ENCODE measurements at places on chromosomes 6 and 20. TPM values are rescaled to one million over a fixed set of nuclear protein-coding genes. Genes with fewer than 3 reads are reported as not detected.

DNA sequence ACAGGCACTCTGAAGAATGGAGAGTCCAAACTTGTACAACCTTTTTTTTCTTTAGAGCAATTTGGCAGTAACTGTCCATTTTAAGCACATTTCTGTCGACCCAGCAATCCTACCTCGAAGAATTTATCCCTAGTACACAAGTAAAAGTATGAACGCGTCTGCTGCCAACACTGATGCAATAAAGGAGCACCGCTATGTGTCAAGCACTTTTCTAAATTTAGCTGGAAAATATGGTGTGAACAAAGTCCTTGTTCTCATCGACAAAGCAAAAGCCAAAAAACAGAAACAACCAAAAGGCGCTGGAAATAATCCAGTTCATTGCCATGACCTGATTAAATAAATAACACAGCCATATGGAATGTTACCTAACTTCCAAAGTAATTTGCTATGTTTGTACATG, 1.1 kb downstream of the DPM1 start:
- no peak for DNase-seq

DNA sequence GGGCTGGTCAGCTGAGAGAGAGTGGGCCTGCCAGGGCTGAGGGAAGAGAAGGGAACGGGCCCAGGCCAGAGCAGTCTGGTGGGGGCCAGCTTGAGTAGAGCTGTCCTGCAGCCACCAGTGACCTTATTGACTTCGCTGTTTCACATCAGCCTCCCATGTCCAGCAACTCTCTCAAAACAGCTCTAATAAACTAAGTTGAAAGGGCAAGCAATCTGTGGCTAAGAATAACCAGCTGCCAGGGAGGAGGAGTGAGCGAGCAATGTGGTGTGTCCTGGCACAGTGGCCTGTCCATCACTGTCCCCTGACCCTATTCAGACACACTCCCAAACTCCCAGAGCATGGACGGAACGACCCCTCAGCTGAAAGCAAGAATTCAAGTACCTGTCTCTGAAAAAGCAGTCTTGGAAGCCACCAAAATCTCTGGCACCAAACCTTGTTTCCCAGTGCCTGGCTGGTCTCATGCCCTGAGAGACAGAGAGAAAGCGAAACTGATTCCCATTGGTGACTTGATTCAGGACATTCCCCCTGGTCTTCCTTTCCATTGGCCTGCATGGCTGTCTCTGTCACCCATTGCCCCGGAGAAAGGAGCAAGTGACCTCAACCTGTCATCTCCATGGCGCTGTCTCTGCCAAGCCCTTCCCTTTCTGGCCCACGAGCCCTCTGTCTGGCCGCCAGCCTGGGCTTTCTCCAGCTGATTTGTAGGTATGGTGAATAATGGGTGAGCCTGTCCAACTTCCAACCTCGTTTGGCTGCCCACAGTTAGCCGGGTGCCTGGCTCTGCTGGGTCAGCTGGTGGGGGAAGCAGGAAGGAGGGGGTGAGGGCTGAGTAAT, at the start of gene DDO:
DDO (minus strand) TSS at position 490 of the 831 bp plus-strand sequence. CDS start 2,113 bp downstream, outside the sequence.
- no peak for DNase-seq

GRCh38 chr6:87237804-87238203, 82.4 kb downstream of the ZNF292 start:
- no peak for DNase-seq

DNA sequence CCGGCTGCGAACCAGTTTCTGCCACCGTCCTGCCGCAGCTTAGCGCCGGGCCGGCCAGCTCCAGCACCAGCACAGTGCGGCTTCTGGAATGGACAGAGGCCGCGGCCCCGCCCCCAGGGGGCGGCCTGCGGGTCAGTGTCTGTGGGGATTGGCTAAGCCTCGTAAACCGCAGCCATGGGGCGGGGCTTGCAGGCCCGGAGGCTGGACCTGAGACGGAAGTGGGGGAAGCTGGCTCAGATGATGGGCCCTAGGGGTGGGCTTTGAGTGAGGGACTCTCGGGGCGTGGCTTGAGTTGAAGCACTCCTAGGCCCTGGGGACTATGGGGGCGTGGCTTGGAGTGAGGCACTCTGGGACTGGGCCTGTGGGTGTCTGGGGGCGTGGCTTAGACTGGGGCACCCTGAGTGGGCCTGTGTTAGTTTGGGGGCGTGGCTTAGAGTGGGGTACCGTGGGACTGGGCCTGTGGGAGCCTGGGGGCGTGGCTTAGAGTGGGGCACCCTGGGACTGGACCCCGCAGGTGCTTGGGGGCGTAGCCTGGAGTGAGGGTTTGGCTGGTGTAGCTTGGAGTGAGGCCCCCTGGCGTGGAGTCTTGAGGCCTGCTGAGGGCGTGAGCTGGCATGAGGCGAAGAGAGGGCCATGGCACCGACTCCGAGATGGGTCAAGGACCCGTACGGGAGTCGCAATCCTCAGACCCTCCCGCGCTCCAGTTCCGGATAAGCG, 6.6 kb downstream of the L3MBTL1 start:
- DNase-seq, result peak; percentile 99

GRCh38 chr20:48163505-48163904, 378.2 kb upstream of the SULF2 start:
- no peak for DNase-seq

GRCh38 chr6:24683297-24684296, 16.7 kb downstream of the ACOT13 start:
- DNase-seq, result peak; percentile 54

DNA sequence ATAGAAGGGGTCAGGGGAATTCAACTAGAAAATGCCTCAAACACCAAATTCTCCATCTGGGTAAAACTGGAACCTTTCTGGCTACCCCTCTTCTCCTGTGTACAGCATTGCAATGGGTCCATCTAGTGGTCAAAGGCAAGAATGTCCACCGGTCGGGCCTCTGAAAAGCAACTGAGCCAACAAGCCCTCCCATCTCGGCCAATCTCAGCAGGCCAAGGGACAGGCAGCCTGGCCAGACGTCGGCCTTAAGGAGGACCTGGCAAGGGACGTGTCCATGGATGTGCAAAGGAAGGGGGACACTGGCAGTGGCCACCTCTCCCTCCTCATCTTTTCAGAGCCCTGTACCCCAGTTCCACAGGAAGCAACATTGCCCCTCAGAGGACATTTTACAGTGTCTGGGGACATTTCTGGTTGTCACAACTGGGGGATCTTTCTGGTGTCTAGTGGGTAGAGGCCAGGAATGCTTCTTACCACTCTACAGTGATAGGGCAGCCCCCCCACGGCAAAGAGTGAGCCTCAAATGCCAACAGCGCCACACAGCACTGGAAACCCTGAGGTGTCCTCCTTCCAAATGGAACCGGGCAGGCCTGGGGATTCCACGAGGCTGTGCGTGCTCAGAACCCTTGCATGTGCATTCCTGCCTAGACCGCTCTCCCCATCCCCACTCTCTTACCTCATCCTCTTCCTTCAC, 99.8 kb upstream of the FOXA2 start:
- DNase-seq, result peak; percentile 95

DNA sequence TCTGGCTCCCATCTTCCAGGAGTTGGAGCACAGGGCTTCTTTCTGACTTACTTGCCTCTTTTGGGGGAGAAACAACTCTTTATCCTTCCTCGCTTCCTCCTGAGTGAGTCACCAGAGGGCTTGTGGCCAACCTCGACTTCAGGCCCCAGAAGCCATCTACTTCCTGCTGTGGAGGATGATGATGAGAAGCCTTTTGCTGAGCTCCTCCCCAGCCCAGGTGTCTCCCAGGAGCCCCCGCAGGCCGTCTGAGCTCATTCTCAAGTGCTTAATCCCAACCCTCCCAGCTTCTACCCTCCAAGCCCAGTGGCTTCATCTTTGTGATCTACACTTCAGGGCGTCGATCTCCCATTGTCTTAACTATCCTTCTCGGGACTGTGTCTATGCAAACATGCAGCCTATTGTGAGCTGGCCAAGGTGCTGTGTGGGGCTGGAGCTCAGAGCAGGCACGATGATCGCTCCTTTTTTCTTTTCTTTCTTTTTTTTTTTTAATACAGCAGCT, 27.9 kb downstream of the SDCBP2 start:
- DNase-seq, result peak; percentile 91

DNA sequence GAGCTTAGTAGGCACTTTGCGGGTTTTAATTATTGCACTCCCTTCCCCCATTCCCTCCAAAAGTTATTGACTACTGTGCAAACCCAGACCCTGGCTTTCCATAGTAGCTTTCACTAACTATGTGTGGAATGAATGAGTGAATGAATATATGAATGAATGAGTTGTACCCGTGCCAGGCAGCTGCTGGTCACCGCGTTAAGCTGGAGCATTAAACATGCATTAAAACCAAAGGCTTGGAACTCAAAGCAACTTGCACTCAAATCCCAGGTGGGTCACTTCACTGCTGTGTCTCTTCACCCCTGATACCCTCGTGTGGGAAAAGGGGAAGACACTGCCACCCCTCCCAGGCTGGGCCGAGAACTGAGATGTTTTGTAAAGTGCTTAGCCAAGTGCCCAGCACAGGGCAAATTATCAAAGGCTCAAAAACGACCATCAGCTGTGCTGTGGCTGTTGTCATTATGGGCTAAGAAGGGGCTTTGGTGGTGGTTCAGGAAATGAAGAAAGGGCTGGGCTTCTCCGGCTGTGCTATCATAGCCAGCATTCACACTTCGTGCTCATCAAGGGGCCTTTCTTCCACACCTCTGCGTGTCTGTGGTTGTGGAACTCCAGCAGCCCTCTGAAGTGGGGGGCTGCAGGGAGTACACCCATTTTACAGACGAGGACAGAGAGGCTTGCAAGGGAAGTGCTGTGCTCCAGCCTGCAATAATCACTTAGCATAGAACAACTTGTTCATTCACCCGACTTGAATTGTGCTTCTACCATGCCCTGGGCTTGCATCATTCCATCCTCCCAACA, 60.2 kb upstream of the STX16 start:
- DNase-seq, result no peak

DNA sequence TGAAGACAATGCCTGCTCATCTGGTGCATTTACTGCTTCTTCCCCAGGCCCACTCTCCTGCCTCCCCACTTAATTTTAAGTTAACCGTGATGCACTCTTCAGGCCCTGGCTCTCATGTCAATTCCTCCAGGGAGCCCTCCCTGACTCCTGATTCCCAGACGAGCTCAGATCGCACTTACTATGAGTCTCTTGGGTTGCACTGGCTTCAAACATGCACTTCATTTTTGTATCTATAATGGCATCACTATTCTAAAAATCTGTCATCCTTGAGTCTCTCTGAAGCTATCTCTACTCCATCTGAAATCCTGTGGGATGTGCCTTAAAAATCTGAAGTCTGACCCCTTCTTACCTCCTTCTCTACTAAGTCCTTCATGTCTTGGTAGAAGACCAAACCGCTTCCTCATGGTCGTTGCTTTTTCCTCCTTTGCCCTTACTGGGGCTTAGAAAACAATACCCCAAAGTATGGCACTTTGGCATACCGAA, 24.7 kb downstream of the COX4I2 start:
- no peak for DNase-seq

DNA sequence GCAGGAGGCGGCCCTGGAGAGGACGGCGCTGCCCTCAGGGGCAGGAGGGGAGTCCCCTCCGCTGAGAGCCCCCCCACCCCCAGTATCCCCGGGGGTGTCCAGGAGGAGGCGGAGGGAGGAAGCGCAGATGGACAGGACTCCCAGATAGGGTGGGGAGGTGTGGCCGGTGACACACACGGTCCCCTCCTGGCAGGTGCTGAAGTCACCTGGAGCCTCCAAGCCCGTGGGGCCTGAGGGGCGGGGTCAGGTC, 1.4 kb downstream of the STMN3 start:
- no peak for DNase-seq

- DNase-seq, result no peak
These were observed 31.4 kb downstream of the STK38 start for GRCh38 chr6:36515844-36516243.

- no peak for DNase-seq
These were observed 210.2 kb downstream of the TMEM200A start for GRCh38 chr6:130575971-130576370.

- DNase-seq, result no peak
These were observed 60.3 kb downstream of the RSPO3 start for GRCh38 chr6:127178746-127179145.

GRCh38 chr6:118367314-118367713, 180.8 kb upstream of the PLN start:
- no peak for DNase-seq

DNA sequence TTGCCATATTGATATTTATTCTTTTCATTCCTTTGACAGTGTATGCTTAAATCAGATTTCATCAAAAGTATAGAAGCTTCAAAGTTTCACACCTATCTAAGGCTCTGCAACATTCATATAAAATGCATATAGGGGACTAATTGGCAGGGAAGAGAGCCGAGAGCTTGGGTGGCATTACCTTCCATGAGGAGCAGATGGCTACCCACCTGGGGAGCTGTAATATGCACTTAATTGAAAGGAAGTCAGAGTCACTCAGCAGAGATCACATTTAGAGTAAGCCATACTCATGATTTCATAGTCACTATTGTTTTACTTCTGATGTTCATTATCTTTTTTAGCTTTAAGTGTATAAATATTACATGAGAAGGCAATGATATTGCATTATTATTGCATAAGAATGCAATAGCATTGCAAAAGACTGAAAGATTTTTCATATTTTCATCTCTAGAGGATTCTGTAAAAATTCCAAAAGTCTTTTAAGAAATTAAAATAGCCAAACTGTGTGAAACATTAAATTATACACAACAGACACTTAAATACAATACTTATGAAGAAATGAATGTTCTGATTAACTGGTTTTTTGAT, 1305.2 kb downstream of the EPHA7 start:
- no peak for DNase-seq

SIM1 gene
- 0.14 TPM for total RNA-seq

RRAGD gene
- 1.9 TPM for total RNA-seq

VNN1 gene
- not detected for total RNA-seq

MYL9 gene
- total RNA-seq, result 287 TPM

ID4 gene
- total RNA-seq, result 38.5 TPM

TMEM74B gene
- 5.8 TPM for total RNA-seq
